Naive thymus-derived CD4-positive, alpha-beta T cell (primary cell): ENCODE measurements at places on chromosomes 1 and 21. TPM values are rescaled to one million over a fixed set of nuclear protein-coding genes. Genes with fewer than 3 reads are reported as not detected.
A peak's percentile ranks its signal among the peaks of the same experiment; 100 is the strongest.

Gene PDC
- not detected for polyA plus RNA-seq

Gene CFAP141
- not detected for polyA plus RNA-seq

Gene ATXN7L2
- polyA plus RNA-seq = 15.2 TPM

DNA sequence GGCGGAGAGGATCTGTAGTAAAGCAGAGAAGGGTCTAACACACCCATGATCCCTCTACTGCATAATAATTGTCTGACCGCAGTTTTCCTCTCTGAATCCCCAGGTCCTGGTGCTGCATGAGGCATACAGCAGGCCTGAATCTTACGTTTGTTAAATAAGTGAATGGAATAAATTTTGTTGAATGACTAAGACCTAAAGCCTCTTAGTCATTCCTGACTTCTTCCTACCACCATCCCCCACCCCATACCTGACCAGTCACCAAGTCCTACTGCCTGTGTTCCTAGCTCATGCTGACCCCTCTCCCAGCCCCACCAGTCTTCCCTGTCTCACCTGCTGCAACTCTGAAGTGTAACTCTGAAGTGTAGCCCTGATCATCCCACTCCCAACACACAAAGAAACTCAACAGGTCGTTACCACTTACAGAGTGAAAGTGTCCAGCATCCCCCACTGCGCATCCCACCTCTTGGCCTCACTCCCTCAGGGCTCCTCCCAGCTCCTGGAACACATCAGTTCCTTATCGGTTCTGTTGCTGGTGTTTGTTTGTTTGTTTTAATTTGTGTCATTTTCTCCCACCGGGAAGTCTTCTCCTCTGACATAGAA lies 9.7 kb downstream of the GJA5 start:
- no peaks in the 10 kb centered on the region for H3K27me3 ChIP-seq
- H3K36me3 ChIP-seq = no peaks in the 10 kb centered on the region
- H3K4me3 ChIP-seq = no peak overlapping the region

Gene MLLT11
- 3.7 TPM for polyA plus RNA-seq

Gene LCE1D
- polyA plus RNA-seq = not detected

DNA sequence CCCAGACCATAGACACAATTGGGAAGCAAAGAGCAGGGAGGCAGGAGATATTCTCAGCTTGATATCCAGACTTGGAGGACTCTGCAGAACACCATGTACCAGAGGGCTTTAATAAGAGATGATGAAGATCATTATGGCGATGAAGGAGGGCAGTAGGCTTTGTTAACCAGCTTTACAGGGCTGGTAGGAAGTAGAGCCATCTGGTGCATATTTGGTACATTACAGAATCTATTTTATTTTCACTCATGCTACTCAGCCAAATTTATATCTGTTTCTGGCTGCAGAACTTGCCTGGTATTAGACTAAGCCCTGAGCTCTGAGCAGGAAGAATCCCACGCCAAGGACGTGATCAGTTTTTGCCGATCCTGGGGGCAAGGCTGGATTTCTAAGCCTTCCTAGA lies 61.8 kb upstream of the SYT6 start:
- no peak for DNase-seq
- no peak overlapping the region for H3K27ac ChIP-seq
- H3K4me1 ChIP-seq = no peaks in the 10 kb centered on the region
- no peaks in the 10 kb centered on the region for H3K36me3 ChIP-seq
- H3K27me3 ChIP-seq = no peaks in the 10 kb centered on the region
- H3K4me3 ChIP-seq = no peak overlapping the region

GRCh38 chr1:185565302-185565701 lies 168.9 kb upstream of the HMCN1 start:
- no peak overlapping the region for H3K4me3 ChIP-seq
- DNase-seq = no peak
- no peaks in the 10 kb centered on the region for H3K27me3 ChIP-seq
- H3K36me3 ChIP-seq = no peaks in the 10 kb centered on the region
- H3K4me1 ChIP-seq = peaks cover 73% of the 10 kb centered on the region
- peak overlapping the region; percentile 89 for H3K27ac ChIP-seq

DNA sequence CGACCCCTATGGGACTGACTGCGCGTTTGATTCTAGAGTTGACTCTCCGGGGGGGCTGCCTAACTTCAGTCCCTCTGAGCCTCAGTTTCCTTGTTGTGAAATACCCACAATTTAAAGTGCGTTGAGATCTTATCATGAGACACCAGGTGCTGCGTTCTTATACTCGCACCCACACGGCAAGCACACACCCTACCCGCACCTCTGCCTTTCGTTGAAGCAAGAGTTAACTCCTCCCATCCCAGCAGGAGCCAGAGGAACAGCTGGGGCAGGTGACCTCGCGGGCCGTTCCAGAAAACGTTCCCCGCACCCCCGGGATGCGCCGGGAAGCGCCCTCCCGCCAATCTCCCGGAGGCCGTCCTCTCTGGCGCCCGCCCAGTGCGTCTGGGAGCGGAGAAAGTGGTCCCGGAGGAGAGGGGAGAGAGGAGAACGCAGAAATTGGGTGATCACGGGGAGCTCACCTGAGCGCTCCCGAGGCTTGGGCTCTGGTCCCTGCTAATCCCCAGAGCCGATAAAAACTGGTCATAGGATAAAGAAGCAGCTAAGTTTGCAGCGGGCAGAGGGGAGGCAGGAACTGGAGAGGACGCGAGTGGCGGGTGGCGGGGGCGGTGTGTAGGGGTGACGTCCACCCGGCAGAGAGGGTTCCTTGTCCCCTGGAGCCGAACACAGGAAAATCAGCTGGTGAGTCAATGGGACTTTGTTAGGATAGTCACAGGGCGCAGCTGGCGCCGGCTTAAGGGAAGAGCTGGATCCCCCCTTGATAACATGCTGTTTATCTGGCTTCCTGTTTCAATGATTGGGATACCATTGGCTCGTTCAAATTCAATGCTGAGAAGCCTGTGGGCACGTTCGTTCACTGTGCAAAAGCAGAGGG lies 869 bp downstream of the NAV1 start:
- peaks cover 29% of the 10 kb centered on the region for H3K27me3 ChIP-seq
- H3K4me1 ChIP-seq = peaks cover 19% of the 10 kb centered on the region
- no peak overlapping the region for H3K27ac ChIP-seq
- no peaks in the 10 kb centered on the region for H3K36me3 ChIP-seq
- DNase-seq = no peak
- peak overlapping the region; percentile 27 for H3K4me3 ChIP-seq

DNA sequence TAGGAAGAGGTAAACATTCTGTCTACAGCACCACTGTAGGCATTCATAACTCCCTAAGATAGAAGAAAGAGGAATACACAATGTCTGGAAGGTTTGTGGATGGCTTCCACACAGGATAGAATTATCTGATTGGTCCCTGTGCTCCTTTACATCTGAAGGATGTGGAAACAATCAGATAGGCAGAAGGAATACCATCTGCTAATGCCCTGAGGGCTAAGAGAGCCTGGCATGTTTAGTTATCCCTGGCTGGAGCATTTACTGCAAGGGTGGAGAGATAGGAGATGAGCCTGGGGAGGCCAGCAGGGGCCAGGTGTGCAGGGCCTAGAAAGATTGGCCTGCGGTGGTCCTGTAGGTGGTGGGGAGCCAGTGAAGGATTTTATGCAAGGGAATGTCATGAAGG lies 8.6 kb upstream of the ACBD3 start:
- H3K27me3 ChIP-seq = no peaks in the 10 kb centered on the region
- no peak overlapping the region for H3K27ac ChIP-seq
- DNase-seq = no peak

Gene CD48
- 200 TPM for polyA plus RNA-seq

Gene PRDM15
- 1.3 TPM for polyA plus RNA-seq

DNA sequence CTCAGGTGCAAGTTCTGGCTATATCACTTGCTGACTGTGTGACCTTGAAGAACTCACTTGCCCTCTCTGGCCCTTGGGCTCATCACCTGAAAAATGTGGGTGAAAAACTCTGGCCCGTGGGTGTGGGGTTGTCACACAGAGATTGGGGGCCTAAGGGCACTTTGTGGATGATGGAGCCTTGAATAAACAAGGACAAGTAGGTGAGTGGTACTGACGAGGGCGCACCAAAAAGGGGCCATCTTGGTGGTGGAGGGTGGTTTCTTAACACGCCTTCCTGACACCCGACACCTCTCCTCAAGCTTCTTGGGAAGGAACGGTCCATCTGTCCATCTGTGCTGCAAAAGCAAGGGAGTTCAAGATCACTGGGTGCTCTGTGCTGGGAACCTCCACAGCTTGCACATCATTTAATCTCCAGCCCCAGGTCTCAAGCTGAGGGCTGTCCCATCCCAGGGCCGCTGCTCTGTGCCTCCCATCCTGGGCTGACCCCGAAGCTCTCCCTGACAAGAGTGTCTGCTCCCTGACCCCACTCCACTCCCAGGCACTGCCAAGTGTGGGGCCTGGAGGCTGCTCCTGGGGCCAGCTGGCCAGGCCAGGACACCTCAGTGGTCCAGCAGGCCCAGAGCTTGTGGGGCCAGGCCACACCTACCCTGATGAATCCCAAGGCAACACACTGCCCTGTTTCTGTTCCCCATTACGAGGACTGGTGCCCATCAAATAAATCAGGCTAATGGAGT lies 97.3 kb downstream of the GLIS1 start:
- H3K4me3 ChIP-seq = no peak overlapping the region
- H3K27ac ChIP-seq = no peak overlapping the region
- no peaks in the 10 kb centered on the region for H3K36me3 ChIP-seq
- no peaks in the 10 kb centered on the region for H3K27me3 ChIP-seq

DNA sequence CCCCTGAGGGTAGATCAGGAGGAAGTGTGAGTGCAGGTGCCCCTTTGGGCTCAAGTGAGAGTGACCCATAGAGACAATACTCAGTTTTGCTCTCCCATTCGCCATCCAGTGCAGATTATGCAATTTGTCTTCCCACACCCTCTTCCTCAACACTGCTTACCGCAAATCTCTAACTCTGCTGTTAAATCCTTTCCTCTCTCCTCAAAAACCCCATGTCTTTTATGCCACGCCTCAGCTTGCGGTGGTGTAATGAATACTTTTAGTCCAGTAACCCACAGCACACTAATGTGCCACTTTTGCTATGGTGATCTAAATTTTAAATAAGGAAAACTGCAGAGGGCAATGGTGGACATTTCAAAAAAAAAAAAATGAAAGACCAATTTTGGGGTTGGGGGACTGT lies 57.7 kb downstream of the PRRX1 start:
- no peak overlapping the region for H3K4me3 ChIP-seq
- no peaks in the 10 kb centered on the region for H3K36me3 ChIP-seq
- no peak overlapping the region for H3K27ac ChIP-seq
- H3K27me3 ChIP-seq = peaks cover 2% of the 10 kb centered on the region
- no peaks in the 10 kb centered on the region for H3K4me1 ChIP-seq

GRCh38 chr1:30847358-30847972 lies 61.1 kb downstream of the SDC3 start:
- no peaks in the 10 kb centered on the region for H3K27me3 ChIP-seq
- no peaks in the 10 kb centered on the region for H3K36me3 ChIP-seq
- H3K4me1 ChIP-seq = no peaks in the 10 kb centered on the region
- H3K27ac ChIP-seq = no peak overlapping the region
- no peak for DNase-seq

- H3K27me3 ChIP-seq = no peaks in the 10 kb centered on the region
Observed at GRCh38 chr1:7493711-7494454, 277.2 kb upstream of the VAMP3 start.

Gene PTCH2
- 0.06 TPM for polyA plus RNA-seq

- DNase-seq = no peak
- H3K27ac ChIP-seq = no peak overlapping the region
- H3K4me3 ChIP-seq = no peak overlapping the region
- H3K4me1 ChIP-seq = no peaks in the 10 kb centered on the region
- H3K27me3 ChIP-seq = no peaks in the 10 kb centered on the region
Observed at GRCh38 chr1:206067486-206068227, 14.7 kb downstream of the RHEX start.

Gene LHX8
- not detected for polyA plus RNA-seq

GRCh38 chr21:32508558-32508957 lies 76.8 kb downstream of the TCP10L start:
- peaks cover 4% of the 10 kb centered on the region for H3K36me3 ChIP-seq
- H3K4me3 ChIP-seq = no peak overlapping the region
- no peaks in the 10 kb centered on the region for H3K27me3 ChIP-seq
- no peak overlapping the region for H3K27ac ChIP-seq
- no peak for DNase-seq
- no peaks in the 10 kb centered on the region for H3K4me1 ChIP-seq

Gene LYPD8
- not detected for polyA plus RNA-seq

Gene SLC44A3
- not detected for polyA plus RNA-seq

- no peaks in the 10 kb centered on the region for H3K4me1 ChIP-seq
- H3K27me3 ChIP-seq = no peaks in the 10 kb centered on the region
- H3K27ac ChIP-seq = no peak overlapping the region
- DNase-seq = no peak
- peaks cover 5% of the 10 kb centered on the region for H3K36me3 ChIP-seq
Observed at GRCh38 chr1:43908858-43909257, 24.7 kb upstream of the ARTN start.

DNA sequence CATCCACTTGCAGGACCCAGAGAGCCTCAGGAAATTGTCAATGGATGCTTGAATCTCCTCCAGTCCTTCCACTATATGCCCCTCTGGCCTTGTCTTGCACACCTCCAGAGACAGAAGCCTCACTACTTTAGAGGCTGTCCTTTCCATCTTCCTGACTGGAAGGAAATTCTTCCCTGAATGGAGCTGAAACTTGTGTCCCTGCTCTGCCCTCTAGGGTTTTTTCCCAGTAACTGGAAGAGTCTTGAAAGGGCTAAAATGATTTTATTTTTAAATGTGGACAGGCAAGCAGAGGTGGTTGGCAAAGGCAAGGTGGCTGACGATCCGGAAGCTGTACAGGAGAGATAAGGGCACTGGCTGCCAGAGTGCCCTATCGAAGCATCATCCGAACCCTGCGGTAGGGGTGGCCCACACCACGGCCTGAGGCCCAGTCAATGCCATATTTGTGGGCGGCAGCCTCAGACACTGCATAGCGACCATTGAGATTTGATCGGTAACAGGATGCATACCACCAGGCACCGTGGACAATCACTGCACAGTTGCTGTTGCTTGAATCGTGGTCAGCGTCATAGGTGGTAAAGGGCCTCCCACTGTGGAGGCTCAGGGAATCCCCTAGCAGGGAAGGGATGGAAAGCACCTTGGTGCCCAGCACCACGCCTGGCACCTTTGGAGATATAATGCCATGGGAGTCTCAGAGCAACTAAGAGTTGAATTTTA lies 2.3 kb upstream of the MAP3K6 start:
- peaks cover 13% of the 10 kb centered on the region for H3K4me1 ChIP-seq
- no peak for DNase-seq
- no peak overlapping the region for H3K4me3 ChIP-seq
- H3K27ac ChIP-seq = no peak overlapping the region

GRCh38 chr1:50261951-50262350 lies 153.2 kb downstream of the ELAVL4 start:
- no peak for DNase-seq
- H3K27ac ChIP-seq = no peak overlapping the region
- no peaks in the 10 kb centered on the region for H3K27me3 ChIP-seq

Gene KCNA3
- polyA plus RNA-seq = 114 TPM

Gene STUM
- not detected for polyA plus RNA-seq

GRCh38 chr1:61435226-61435625 lies 289.7 kb downstream of the TM2D1 start:
- no peak overlapping the region for H3K4me3 ChIP-seq
- no peak overlapping the region for H3K27ac ChIP-seq
- H3K36me3 ChIP-seq = no peaks in the 10 kb centered on the region
- no peaks in the 10 kb centered on the region for H3K4me1 ChIP-seq
- no peaks in the 10 kb centered on the region for H3K27me3 ChIP-seq

Gene CD244
- polyA plus RNA-seq = 3.9 TPM
